ENCODE measurements at places on chromosomes 6 and 20. TPM values are rescaled to one million over a fixed set of nuclear protein-coding genes. Genes with fewer than 3 reads are reported as not detected.

The ENTPD6 gene
- 53.2 TPM for total RNA-seq

The MUCL3 gene
- total RNA-seq = not detected

The RAD21L1 gene
- not detected for total RNA-seq

The PTK7 gene
- total RNA-seq = 95.8 TPM

The MYB gene
- 9.0 TPM for total RNA-seq

The PRPH2 gene
- total RNA-seq = 0.41 TPM
